ENCODE measurements at places on chromosomes 11 and 22. TPM values are rescaled to one million over a fixed set of nuclear protein-coding genes. Genes with fewer than 3 reads are reported as not detected.

The OR52I1 gene
- not detected for total RNA-seq

GRCh38 chr11:377883-378500, 8.7 kb downstream of the B4GALNT4 start:
- no peak for DNase-seq
- no peak overlapping the region for H3K4me3 ChIP-seq
- H3K4me1 ChIP-seq = peaks cover 9% of the 10 kb centered on the region
- H3K36me3 ChIP-seq = no peaks in the 10 kb centered on the region

GRCh38 chr22:27292542-27293299, 508.8 kb downstream of the MN1 start:
- H3K4me3 ChIP-seq = no peak overlapping the region
- DNase-seq = no peak
- no peak overlapping the region for H3K27ac ChIP-seq
- H3K27me3 ChIP-seq = peaks cover 54% of the 10 kb centered on the region

The SCGB1A1 gene
- total RNA-seq = not detected

DNA sequence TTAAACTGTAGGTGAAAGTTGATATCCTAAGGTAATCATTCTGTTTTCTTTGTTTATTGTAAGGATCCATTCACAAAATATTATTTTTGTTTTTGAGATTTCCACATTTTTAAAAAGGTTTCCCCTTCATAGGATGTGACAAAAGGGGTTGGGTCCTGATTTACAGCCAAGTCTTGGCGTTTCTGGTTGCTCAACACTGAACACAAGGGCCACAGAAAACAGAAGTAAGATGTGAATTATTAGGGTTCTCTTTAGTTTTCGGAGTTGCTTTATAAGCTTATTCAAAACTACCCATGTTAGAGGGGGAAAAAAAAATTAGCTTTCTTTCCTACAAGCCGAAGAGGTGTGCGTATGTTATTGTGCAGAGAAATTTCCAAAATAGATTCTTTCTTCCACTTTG, 30.0 kb upstream of the FLI1 start:
- H3K27ac ChIP-seq = no peak overlapping the region
- H3K4me1 ChIP-seq = no peaks in the 10 kb centered on the region
- DNase-seq = no peak
- H3K27me3 ChIP-seq = no peaks in the 10 kb centered on the region
- no peak overlapping the region for H3K4me3 ChIP-seq
- no peaks in the 10 kb centered on the region for H3K36me3 ChIP-seq

GRCh38 chr22:35544189-35544588, 3.6 kb downstream of the RASD2 start:
- H3K4me1 ChIP-seq = peaks cover 14% of the 10 kb centered on the region
- H3K27ac ChIP-seq = no peak overlapping the region
- peaks cover 4% of the 10 kb centered on the region for H3K36me3 ChIP-seq
- no peak overlapping the region for H3K4me3 ChIP-seq
- H3K27me3 ChIP-seq = peaks cover 79% of the 10 kb centered on the region

The TSPAN32 gene
- total RNA-seq = not detected

DNA sequence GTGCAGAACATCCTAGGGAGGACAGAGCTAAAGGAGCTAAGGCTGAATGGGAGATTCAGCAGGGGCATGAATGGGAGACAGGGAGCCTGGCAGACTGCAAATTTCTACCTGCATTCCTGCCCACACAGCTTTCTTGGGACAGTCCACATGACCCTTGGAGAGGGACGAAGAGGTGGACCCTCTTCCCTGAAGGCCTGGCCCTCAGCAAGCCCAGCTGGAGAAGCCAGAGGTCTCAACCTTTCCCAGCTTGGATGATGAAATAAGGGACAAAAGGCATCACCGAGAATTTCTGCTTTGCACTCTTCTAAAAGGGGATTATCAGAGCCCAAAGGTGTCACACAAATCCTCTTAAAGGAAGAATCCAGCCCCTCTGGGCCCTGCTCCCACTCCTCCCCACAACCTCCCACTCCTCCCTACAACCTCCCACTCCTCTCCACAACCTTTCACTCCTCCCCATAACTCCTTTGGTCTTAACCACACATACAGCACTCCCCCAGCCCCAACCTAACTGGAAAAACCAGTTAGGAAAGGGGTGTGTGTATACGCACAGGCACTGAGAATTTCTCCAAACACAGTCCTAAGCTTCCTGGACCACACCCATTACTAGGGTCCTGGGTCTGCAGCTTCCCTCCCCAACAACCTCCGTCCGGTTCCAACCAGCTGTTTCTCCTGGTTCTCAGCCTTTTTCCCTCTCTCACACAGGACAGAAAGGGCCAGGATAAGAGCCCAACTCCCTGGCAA, 38.4 kb downstream of the RPL27A start:
- H3K4me3 ChIP-seq = peak overlapping the region; percentile 56
- H3K36me3 ChIP-seq = peaks cover 30% of the 10 kb centered on the region
- H3K27ac ChIP-seq = peak overlapping the region; percentile 95
- no peaks in the 10 kb centered on the region for H3K27me3 ChIP-seq

The PLAAT5 gene
- 0.57 TPM for total RNA-seq

DNA sequence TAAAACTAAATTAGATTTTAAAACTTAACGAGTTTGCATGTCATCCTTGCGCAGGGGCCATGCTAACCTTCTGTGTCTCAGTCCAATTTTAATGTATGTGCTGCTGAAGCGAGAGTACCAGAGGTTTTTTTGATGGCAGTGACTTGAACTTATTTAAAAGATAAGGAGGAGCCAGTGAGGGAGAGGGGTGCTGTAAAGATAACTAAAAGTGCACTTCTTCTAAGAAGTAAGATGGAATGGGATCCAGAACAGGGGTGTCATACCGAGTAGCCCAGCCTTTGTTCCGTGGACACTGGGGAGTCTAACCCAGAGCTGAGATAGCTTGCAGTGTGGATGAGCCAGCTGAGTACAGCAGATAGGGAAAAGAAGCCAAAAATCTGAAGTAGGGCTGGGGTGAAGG, 10.6 kb downstream of the LIMK2 start:
- H3K4me3 ChIP-seq = no peak overlapping the region
- no peaks in the 10 kb centered on the region for H3K27me3 ChIP-seq
- H3K27ac ChIP-seq = peak overlapping the region; percentile 8
- peaks cover 7% of the 10 kb centered on the region for H3K36me3 ChIP-seq
- peaks cover 43% of the 10 kb centered on the region for H3K4me1 ChIP-seq

The GTSE1 gene
- 48.0 TPM for total RNA-seq

- H3K4me3 ChIP-seq = no peak overlapping the region
- no peak overlapping the region for H3K27ac ChIP-seq
- H3K27me3 ChIP-seq = no peaks in the 10 kb centered on the region
- no peak for DNase-seq
- H3K36me3 ChIP-seq = no peaks in the 10 kb centered on the region
Observed at GRCh38 chr11:75910426-75911145, 95.6 kb downstream of the UVRAG start.

The CARD18 gene
- not detected for total RNA-seq

DNA sequence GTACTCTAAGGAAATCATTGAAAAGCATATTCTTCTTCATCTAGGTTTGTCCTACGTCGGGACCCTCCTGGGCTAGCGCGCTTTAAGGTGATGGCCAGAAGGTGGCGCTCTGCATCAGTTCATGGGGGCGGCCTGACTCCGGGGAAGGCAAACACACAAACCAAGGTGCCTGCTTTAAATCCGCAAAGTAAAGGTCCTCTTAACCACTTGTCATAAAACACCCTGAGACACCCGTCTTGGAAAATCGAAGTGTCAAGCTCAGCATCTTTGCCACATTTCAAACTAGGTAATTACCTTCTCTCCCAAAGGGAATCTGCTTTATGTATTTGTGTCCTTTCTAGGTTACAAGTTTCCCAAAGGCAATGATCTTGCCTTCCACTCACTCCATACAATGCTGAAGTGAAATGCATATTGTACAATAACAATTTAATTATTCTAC, 33.9 kb downstream of the LMO2 start:
- no peak overlapping the region for H3K27ac ChIP-seq
- H3K4me1 ChIP-seq = no peaks in the 10 kb centered on the region
- DNase-seq = peak; percentile 78

DNA sequence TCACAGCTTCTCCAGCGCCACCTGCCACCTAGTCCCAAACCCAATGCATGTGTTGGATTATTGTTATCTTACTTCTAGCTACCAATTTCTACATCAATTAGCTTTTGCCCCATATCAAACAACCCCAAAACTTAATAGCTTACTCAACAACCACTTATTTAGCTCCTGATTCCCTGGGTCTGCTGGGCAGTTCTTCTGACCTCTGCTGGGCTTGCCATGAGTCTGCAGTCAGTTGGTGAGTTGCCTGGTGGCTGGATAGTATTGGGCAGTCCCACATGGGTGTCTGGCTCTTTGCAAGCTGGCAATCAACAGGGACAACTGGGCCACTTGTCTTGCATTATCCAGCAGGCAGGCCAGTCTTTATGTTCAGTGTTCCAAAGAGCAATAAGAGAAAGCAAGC, 13.6 kb upstream of the MS4A15 start:
- H3K4me3 ChIP-seq = no peak overlapping the region
- H3K27ac ChIP-seq = no peak overlapping the region
- H3K27me3 ChIP-seq = peaks cover 46% of the 10 kb centered on the region
- no peaks in the 10 kb centered on the region for H3K4me1 ChIP-seq

DNA sequence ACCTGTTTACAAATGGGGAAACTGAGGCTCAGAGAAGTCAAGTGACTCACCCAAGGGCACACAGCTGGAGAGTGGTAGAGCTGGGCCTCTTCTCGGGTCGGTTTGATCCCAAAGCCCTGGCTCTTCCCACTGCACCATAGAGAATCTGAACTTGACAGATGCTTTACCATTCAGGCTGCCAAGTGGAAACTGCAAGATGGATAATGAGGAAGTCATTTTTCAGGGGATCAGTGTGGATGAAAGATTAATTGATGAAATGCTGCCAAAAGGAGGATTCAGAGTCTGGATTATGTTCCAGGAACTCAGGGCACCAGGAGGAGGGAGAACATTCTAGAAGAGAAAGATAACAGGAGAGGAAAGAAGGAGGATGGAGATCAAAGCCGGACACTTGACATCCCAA, 185.9 kb upstream of the ZBED5 start:
- H3K27me3 ChIP-seq = peaks cover 68% of the 10 kb centered on the region
- no peaks in the 10 kb centered on the region for H3K36me3 ChIP-seq
- no peak overlapping the region for H3K27ac ChIP-seq
- DNase-seq = no peak

DNA sequence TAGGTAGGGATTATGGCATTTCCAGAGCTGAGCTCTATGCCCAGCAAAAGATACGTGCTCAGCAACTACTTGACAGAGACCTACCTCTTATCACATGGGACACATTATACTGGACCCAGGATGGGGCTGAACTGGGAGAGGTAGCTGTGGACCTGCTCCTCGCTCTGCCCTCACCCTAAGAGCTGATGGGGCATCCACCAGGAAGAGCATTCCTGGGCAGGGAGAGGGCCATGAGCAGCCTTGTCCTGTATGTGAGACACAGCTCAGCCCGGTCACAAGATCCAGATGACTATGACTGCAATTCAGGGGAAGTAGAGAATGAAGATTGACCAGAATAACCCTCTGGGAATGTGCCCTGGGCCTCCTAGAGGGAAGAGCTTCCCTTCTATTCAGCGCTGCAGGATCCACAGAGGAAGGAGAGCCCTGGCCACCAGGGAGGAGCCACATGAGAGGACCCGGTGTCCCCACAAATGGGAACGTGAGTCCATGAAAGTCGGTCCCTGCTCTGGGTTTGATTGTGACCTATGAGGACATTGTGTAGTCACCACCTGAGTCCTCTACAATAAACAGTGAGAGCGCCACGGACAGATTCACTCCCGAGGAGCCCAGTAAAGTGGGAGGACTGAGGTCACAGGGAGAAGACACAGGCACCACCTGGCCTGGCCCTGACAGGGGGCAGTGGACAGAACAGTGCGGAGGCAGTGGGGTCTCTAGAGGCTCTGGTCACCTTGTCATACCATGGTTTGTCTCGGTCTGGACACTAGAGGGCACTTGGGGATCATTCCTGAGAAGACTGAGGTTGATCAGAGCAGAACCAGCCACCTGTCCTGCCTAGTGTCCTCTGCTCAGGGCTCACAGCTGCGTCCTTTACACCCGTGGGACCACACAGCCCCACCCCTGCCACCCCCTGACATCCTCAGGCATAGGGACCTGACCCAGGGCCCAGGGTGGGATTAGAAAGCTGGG, 99.5 kb downstream of the ZNF280B start:
- no peaks in the 10 kb centered on the region for H3K4me1 ChIP-seq
- no peak overlapping the region for H3K27ac ChIP-seq
- peaks cover 89% of the 10 kb centered on the region for H3K27me3 ChIP-seq
- DNase-seq = peak; percentile 42
- H3K36me3 ChIP-seq = no peaks in the 10 kb centered on the region
- no peak overlapping the region for H3K4me3 ChIP-seq

- H3K4me3 ChIP-seq = no peak overlapping the region
- DNase-seq = no peak
- H3K27me3 ChIP-seq = peaks cover 16% of the 10 kb centered on the region
- H3K27ac ChIP-seq = no peak overlapping the region
- H3K4me1 ChIP-seq = no peaks in the 10 kb centered on the region
Observed at GRCh38 chr11:59088162-59088561, 2.1 kb downstream of the GLYATL1B start.

GRCh38 chr22:18103527-18104269, 6.9 kb upstream of the TUBA8 start:
- peaks cover 6% of the 10 kb centered on the region for H3K36me3 ChIP-seq
- H3K27ac ChIP-seq = no peak overlapping the region
- no peak for DNase-seq
- H3K27me3 ChIP-seq = no peaks in the 10 kb centered on the region
- no peaks in the 10 kb centered on the region for H3K4me1 ChIP-seq

DNA sequence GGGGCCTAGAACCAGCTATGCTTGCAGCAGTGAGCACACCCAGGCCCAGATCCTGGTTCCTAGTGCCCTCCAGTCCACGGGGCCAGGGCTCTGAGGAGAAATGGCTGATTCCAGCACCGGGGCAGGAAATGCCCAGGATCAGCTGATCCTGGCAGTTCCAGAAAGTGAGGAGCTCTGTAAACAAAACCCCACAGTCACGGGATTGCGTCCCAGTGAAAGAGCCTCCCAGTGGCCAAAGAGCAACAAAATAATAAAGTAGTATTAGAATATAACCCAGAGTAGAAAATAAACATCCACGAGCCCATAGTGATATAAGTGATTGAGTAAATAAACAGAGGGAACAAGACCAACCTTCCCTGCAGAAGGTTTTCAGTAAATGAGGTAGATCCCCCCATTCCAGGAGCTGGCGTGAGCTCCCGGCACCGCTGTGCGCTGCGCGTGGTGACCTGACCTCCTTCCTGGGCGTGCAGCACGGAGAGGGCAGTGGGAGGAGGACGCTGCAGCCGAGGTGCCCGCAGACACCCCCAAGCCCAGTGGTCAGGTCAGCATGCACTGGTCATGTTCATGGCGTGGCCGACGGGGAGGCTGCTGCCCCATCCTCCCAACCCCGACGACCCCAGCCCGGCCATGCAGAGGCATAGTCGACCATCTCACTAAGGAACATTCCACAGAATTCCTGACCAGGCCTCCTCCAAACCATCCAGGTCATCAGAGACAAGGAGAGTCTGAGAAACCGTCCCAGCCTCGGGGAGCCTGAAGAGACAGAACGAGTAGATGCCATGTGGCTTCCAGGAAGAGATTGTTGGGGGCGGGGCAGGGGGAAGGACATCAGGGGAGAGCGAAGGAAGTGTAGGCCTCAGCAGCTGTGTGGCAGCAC, 19.8 kb downstream of the PTDSS2 start:
- peaks cover 13% of the 10 kb centered on the region for H3K36me3 ChIP-seq
- no peak overlapping the region for H3K27ac ChIP-seq
- H3K4me3 ChIP-seq = no peak overlapping the region
- H3K4me1 ChIP-seq = peaks cover 10% of the 10 kb centered on the region
- DNase-seq = no peak
- H3K27me3 ChIP-seq = no peaks in the 10 kb centered on the region

All from Calu3 (cell line).